ENCODE measurements at places on chromosomes 3 and 15.

DNA sequence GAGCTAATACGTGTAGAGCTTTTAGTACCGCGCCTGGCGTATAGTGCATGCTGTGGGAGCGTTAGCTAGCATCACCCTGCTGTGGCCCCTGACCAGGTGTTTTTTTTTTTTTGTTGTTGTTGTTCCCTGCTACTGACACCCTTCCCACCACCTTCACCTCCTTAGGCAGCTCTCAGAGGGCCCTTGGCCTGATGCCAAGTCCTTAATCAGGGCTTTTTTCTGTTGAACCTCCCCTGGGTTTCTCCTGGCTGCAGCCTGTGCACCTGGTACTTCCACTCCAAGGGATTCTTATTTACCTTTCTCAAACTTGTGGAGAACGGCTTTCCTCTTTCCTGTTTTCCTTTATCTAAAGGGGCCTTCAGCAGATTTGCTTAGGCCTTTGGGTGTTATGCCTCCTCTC, 53.3 kb downstream of the SLC7A14 start:
- DNase-seq: no peak

- no peak for DNase-seq
These were observed 427.2 kb upstream of the THBS1 start for GRCh38 chr15:39153716-39154115.

DNA sequence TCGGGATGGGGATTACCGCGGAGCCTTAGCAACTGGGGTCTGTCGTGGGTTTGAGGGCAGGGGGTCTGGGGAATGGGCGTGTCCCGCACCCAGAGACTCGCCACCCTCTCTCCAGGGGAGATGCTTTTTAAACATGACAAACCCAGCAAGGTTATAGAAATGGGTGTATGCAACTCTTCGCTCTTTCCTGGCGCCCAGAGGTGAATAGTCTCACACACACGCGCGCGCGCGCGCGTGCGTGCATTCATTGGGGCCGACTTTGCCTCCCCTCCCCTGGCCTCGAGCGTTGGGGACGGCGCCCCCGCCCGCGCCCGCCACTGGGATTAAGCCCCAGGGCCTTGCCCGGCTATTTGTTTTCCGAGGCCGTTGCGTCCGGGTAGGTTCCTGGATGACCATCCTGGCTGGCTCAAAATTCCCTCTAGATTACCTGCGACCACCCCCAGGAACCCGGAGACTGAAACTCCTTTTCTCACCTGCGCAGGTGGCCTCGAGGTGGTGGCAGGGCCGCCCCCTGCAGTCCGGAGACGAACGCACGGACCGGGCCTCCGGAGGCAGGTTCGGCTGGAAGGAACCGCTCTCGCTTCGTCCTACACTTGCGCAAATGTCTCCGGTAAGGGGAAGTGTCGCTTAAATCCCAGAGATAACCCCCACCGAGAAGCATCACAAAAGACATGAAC, 777 bp downstream of the GPR160 start:
- DNase-seq: no peak

DNA sequence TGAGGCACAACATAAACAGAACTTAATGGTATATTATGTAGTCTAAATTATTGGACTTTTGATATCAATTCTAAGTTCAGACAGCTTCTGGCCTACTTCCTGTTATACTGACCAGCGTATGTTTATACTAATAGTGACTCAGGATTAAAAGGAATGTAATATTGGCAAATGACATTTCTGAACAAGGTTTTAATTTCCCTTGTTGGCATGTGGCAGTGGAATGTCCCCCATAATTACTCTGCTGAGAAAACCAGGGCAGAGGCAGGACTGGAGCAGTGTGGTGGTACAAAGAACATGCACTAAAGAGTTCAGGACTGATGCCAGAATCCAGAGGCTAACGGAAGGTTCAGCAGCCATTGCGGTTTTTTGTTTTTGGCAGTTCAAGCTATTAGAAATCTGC, 184.0 kb downstream of the KCNAB1 start:
- DNase-seq: no peak

DNA sequence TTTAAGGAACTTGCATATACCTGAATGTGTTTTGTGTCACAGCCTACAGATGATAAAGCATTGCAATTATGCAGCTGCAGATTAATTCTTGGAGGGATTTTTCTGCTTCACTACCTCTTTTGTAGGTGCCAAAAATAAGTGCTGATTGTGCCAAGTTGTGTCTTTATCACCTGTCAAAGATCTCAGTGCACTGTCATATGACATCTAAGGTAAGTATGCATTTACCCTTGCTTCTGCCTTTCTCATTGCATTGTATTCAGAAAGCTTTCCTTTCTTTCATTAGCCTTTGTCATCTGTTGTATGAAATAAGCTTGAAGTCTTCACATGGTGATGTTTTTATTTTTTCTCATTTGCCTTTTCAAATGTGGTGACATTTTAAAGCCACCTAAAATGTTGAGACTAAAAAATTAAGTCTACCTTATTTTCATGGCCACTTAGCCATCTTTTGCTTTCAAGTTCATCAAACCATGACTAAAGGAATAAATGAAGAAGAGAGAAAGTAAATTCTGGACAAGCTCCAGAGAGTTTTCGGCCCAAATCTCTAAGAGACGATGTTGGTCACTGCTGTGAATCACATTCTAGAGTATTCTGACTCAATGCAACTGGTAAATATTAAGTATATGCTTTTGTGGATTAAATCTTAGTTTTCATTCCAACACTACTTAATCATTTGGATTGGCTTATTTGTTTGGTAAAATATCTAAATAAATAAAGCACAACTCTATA, 381.8 kb upstream of the EPHA3 start:
- no peak for DNase-seq

DNA sequence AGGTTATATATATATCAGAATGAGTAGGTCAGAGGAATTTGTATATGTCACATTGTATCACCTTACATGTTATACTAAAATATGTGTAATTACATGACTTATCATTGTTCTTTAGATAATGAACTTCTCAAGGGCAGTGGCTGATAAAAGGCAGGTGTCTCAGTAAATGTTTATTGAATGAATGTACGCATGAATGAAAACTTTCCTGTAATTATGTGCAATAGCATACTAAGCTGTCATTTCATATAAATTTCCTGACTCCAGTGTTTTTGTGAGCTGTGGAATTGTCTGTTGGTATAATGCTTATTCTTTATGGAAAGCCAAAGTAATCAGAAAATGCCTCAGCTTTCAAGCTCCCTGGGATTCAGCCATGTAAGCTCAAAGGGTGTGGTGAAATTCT, 4.2 kb downstream of the TBC1D23 start:
- no peak for DNase-seq

- no peak for DNase-seq
These were observed 39.8 kb downstream of the CHDH start for GRCh38 chr3:53806182-53807116.

DNA sequence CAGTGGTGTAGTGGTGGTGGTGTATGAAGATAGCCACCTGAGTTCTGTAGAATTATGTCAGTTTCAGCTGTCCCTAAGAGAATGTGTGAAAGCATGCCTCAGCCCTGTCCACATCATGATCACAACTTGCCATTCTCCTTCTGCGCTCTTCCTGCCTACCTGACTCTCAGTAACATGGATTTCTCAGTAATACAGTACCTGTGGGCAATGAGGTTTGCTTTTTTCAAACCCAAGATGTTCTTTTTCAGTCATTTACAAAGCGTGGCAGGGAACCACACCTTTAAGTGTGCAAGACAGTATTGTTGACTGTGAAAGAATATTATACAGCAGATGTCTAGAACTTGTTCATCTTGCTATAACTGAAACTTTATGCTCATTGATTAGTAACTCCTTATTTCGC, 38.9 kb downstream of the PSMD6 start:
- DNase-seq: no peak

GRCh38 chr15:34795267-34796081, at the start of gene ACTC1:
ACTC1 (minus strand) TSS chr15:34795549; CDS start chr15:34794808, 741 bp downstream.
- DNase-seq: no peak

DNA sequence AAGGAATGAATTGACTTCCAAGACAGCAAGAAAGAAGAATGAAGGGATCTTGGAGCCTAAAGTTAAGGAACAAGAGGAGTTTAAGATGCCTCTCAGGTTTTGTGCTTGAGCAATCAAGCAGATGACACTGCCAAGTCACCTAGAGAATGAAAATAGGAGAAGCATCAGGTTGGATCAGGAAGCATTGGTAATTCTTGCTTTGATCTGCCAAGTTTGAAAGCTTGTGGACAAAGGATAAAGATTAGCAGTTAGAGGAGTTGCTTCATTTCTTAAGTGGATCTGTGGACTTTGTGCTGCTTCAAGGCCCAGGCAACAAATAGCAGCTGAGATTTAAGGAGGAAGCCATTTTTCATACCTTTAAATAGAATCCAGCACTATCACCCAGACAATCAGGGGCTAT, 35.6 kb downstream of the FRMD5 start:
- DNase-seq: no peak

GRCh38 chr3:150227839-150228238, 180.3 kb upstream of the TSC22D2 start:
- DNase-seq: peak; percentile 59

DNA sequence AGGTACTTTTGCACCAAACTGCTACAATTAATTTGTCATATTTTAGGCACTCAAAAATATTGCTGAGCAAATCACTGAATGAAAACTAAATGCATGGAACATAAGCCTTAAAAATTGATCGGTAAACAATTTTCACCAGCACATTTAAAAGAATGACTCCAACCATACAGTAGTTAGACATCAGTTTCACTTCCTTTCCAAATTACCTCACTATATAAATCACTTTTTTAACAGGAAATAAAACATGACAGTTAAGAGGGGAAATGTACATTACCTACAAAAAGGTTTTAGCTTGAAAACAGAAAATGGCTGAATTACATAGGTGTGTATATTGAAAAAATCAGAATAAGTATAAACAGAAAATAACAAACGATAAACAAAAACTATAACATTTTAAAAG, 108.4 kb downstream of the SERPINI1 start:
- no peak for DNase-seq

- no peak for DNase-seq
These were observed 156.9 kb downstream of the AGBL1 start for GRCh38 chr15:86236356-86237110.

- DNase-seq: no peak
These were observed 83.4 kb upstream of the BHLHE40 start for GRCh38 chr3:4895838-4896237.

GRCh38 chr15:92061511-92062195, 208.1 kb downstream of the SLCO3A1 start:
- no peak for DNase-seq

DNA sequence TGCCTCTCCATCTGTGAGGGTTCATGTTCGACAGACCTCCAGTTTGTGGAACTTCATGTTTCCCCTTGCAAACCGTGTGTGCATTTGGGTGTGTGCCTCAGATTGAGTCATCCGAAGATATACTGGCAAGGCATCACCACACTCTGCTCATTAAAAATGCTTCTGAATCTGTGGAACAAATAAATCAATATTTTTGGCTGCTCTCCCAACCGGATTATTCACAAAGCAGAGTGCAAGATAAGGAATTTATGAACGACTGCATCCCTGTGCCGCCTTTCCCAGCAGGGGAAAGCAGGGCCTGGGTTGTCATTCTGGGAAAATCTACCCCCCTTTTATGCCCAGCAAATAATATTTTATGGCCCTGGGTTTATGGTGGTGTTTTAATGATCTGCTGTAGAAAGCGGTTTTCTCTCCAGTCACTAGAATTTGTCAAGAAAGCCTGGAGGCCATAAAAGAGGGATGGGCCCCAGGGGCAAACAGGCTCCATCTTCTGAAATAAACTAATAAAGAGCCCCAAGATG, 4.2 kb upstream of the WNT5A start:
- no peak for DNase-seq

DNA sequence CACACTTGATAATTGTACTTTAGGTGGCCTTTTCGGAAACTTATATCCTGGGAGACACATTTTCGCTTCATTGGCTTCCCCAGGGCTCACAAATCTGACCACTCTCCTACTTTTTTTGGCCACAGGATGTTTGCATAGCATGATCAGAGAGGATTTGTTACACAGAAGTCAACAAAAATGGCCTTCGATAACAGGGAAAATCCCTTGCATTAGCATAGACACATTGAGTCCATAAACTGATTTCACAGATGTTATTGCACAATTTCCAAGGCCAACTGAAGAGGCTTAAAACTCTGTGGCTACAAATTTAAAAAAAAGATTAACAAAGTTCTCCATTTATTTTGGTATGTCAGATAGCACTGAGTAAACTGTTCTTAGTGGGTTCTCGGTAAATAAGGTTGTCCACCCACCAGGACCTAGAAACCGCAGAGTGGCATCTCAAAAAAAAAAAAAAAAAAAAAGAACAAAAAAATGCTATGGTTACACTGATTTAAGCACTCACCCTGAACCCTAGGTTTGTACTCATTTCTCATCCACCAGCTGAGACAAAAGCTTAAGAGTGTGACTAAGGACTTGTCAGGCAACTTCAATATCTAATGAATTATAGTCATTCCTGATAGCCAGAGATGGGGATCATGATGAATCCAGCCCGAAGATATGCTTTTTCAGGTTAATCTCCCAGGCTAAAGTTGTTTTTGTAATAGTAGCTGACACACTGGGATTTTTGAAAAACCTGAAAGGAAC, 188.9 kb upstream of the SYNPR start:
- DNase-seq: no peak

DNA sequence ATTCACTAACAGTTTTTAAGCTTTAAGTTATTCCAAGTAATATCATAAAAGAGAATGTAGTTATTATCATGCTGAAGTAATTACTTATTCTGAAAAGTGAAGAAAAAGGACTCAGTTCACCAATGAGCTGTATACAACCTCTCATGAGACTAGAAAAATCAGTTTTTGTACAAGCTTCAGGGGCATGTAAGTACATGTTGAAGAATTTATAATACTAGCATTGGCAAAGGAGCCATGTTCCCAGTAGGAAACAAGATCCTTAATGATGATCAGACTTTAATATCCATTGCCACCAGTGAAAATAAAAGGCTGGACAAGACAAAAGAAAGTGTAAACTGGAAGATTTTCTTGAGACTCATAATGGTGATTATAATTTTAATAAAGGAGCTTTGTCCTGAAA, 532.8 kb downstream of the PLOD2 start:
- no peak for DNase-seq

GRCh38 chr3:13638927-13639326, 90.0 kb downstream of the FBLN2 start:
- DNase-seq: no peak

DNA sequence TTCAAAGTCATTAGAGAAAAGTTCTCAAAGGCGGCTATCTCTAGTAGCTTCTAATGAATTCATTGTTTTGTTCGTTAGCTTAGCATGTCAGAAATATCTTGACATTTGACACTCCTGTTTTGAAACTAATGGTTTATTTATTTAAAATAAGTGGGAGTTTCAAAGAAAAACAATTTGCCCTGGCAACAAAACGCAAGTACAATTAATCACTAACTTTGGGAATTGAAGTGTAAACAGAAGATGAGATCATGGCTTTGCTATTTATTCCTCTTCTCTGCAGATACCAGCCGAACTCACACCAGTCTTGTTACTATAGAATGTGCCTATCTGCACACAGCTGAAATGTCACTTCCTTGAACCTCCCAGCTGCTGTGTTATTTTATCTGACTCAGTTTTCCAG, 27.5 kb downstream of the MASP1 start:
- DNase-seq: no peak

GRCh38 chr3:196677353-196677752, 34.7 kb downstream of the CEP19 start:
- DNase-seq: no peak

GRCh38 chr3:189516039-189516438, 115.2 kb upstream of the TP63 start:
- no peak for DNase-seq

- no peak for DNase-seq
These were observed 231.2 kb upstream of the ARRDC4 start for GRCh38 chr15:97729270-97729669.

GRCh38 chr3:187770224-187770623, 25.0 kb upstream of the BCL6 start:
- no peak for DNase-seq

- no peak for DNase-seq
These were observed 15.9 kb upstream of the TMEM87A start for GRCh38 chr15:42289166-42289565.
